ENCODE measurements at places on chromosomes 5 and 9.

DNA sequence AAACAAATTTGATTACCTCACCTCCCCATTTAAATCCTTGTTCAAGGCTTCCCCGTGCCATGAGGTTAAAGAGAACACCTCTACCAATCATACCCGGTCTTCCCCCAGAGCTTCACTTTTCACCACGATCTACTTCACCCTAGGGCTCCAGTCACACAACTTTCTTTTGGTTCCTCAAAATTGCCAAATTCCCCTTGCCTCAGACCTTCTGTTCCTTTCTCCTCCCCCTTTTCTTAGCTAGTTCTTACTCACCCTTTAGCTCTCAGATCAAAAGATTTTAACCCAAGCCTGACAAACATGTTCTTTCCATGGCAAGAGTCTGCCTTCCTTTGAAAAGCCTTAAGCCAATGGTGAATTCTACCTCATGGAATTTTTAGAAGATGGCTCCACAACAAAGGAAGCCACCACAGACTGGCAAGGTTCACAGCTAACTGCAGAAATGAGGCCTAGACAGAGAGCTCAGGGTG lies 56.7 kb downstream of the MAPKAP1 start:
- no peak for DNase-seq

DNA sequence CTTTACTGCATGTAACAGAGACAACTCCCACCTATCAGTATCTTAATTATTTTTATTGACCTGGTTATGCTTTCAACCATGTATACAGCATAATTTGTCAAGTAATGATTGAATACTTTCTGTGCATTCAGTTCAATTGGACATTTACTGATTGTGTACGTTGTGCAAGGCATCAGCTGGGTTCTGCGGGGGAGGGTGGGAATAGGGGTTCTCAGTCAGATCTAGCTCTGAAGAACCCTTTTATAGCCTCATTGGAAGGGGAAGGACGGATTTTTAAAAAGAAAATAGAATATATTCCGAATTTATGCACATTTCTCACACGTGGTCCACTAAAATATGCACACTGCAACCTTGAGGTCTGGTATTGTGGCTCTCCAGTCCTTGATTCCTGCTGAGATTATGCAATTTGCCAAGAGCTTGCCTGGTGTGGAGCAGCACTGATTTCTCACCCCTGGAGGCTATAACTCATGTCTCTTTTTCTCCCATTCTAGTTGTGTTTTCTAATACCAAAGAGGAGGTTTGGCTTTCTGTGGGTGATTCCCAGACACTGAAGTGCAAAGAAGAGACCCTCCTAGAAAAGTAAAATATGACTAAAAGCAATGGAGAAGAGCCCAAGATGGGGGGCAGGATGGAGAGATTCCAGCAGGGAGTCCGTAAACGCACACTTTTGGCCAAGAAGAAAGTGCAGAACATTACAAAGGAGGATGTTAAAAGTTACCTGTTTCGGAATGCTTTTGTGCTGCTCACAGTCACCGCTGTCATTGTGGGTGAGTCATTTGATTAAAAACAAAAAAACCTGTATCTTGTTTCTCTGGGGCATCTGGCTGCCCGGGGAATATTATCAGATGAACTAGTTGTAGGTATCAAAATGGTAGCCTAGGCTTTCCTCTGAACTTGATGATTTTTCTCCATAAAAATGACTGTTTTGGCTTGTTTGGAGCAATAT lies 1.7 kb downstream of the SLC1A3 start:
- no peak for DNase-seq

DNA sequence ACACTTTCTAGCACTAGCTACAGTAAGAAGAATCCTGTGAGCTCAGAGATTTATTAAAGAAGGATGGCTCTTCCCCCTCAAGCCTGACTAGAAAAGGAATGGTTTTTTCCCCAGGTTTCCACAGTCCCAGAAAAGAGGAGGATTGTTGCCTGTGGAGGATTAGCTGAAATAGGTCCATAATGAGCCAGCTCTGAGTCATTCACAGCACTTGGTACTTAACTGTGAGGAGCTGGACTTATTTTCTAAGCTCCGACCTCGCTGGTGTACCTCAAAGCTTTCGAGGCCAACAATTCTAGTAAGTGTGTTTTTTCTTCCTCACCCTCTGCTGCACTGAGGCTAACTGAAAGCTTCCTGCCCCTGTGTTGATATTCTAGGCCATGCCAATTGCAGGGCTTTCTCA lies 222.5 kb upstream of the IL12B start:
- DNase-seq, result no peak

- no peak for DNase-seq
Observed at GRCh38 chr5:132436936-132437335, 53.6 kb downstream of the IRF1 start.

GRCh38 chr5:57598756-57599155 lies 116.1 kb upstream of the ACTBL2 start:
- no peak for DNase-seq

DNA sequence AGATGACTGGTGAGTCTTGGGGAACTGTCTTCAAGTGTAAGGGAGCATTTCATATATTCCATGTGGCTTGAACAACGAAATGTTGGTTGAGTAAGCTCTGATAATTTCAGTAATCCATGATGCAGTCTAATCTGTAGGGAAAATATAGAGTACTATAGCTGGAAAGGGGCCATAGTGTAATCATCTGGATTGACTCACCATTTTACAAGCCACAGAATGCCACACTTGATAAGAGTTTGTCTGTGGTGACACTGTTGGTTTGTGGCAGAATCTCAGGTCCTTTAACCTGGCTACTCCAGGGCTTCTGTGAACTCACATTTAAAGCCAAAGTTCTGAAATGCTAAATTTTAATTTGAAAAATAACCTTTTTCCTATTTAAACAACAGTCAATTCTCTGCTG lies 16.3 kb upstream of the MAML1 start:
- no peak for DNase-seq

DNA sequence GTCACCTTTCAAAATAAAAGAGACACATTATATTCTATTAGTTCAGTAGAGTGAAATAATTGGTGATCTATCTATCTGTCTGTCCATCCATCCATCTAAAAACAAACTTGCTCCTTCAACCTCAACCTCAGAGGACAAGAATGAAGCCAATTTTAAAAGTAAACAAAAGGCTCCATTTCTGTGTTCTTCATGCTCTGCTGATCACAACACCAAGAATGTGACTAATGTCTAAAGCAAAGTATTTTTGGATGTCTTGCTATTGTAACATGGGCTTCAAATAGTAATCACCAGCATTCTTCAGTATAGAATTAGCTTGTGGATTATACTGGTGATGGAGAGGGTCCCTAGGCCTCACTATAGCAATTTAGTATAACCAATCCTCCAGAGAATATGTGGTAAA lies 1304.4 kb downstream of the MAT2B start:
- DNase-seq, result no peak

GRCh38 chr5:14467886-14468285 lies 113.7 kb upstream of the OTULINL start:
- no peak for DNase-seq

- no peak for DNase-seq
Observed at GRCh38 chr5:132100672-132101261, 27.2 kb downstream of the CSF2 start.

GRCh38 chr5:58761407-58761806 lies 178.5 kb downstream of the RAB3C start:
- no peak for DNase-seq

DNA sequence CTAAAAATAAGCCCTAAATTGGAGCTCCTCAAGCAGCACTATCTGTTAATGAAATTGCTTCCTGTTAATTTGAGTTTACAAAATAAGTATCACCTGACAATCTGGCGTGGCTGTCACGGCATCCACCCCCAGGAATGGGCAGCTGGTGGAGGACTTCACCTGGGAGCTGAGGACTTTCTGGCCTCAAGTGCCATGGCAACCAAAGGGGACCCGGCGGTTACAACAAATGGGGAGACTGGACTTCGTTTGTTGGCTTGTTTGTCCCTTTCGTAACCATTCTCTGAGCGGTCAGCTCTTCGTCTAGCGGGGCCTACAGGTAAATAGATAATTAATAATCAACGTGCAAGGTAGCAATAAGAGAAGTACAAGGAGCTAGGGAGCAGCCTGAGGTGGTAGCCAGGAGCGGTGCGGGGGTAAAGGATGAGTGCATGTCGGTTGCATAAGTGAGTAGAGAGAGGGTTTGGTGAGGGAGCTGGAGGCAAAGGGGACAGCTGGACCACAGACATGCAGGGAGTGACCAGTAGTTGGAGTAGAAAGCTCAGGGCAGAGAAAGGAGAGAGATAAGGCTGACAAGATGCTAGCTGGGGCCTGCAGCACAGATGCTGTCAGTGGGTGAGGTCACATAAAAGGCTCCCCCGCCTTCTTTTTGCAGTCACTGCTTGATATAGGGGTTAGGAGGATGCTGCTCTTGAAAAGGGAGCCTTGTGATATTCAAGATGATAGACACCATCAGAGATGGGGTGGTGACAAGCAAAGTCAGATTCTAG lies 62.5 kb downstream of the HSPA4 start:
- DNase-seq, result no peak

- no peak for DNase-seq
Observed at GRCh38 chr9:109092051-109092580, 27.6 kb downstream of the TMEM245 start.

DNA sequence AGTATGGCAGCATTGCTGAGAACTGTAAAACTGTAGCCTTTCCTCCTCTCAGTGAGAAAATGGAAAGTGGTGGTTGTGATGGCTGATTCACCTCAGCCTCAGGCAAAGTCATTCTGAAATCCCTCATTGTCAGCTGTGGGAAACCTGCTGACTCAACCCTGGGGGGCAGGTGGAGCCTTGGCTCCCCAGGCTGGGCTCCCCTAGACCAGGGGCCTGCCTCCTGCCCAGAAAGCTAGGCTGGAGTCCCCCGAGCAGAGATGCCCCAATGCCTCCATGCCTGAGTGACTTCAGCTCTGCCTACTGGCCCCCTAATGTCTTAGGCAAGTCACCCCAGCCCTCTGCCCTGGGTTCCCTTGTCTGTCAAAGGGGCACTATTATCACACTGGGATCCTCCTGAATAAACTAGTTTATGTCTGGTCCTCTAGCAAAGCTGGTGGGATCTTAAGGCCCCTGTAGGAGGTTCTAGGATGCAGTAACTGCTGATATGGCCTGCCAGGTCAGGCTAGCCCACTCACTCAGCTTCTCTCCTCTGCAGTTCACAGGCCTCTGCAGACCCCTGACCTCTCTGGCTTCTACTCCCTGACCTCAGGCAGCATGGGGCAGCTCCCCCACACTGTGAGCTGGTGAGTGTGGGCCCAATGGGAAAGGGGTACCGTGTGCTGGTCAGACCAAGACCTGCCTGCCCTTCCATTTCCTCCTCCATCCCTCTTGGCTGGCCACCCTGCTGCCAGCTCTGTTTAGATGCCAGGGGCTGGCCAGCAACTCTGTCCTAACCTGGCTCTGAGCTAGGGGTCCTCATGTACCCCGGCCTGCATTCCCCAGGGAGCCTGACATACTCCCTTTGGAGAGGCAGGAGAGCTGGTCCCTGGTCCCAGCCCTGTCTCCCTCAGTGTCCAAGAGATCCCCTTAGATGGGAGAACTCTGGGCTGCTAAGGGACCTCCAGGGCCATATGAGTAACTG lies 24.2 kb downstream of the TCF7 start:
- no peak for DNase-seq

GRCh38 chr5:52356311-52356918 lies 431.3 kb upstream of the ITGA1 start:
- no peak for DNase-seq

DNA sequence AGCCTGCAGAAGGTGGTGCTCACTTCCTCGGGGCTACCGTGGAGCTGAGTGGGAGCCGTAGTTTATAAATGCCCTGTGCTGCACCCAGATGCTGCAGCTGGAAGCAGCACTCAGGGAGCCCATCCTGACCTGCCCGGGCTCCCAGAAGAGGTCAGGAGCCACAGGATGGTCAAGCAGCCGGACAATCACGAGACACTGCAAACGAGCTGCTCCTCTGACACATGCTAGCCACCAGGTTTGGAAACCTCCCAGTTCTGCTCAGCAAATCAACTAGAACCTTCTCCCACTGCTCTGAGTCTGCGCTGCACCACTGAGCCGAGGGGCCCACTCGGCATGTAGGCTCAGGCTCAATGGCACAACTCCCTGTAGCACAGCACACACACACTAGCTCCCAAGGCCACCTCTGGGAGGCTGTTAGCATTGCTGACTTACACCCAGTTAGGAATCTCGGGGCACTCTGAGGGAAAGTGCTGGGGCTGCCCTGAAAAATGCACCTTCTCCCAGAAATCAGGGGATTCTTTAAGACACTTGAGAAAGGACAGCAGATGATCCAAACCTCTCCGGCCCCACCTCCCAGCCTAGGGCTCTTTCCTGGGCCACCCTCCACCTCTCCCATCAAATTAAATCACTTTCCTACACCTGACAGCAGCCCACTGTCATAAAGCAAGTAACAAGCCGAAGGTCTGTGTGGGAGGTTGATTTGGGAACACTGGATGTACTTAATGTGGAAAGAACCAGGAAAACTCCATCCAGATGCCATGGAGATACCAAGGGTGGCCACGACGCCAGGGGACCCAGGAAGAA lies 59.1 kb downstream of the PSMB7 start:
- DNase-seq, result no peak

All from effector memory CD8-positive, alpha-beta T cell (primary cell).